ENCODE measurements at places on chromosomes 5 and 9. TPM values are rescaled to one million over a fixed set of nuclear protein-coding genes. Genes with fewer than 3 reads are reported as not detected.

ADAMTS6 gene
- 0.93 TPM for total RNA-seq

AIF1L gene
- total RNA-seq, result 34.0 TPM

SPINK6 gene
- total RNA-seq, result not detected

PCDH1 gene
- total RNA-seq, result 24.2 TPM

AJM1 gene
- total RNA-seq, result 7.1 TPM

DENND4C gene
- 20.9 TPM for total RNA-seq

ESM1 gene
- not detected for total RNA-seq

SPATA31A3 gene
- total RNA-seq, result not detected

EIF4E1B gene
- 0.07 TPM for total RNA-seq

HAVCR2 gene
- total RNA-seq, result 0.07 TPM

GKAP1 gene
- total RNA-seq, result 6.8 TPM

PCDHA9 gene
- not detected for total RNA-seq

SH2D3C gene
- total RNA-seq, result 1.3 TPM

OR13C8 gene
- not detected for total RNA-seq

PRLR gene
- total RNA-seq, result 0.10 TPM

LIFR gene
- 10.6 TPM for total RNA-seq

ORM2 gene
- total RNA-seq, result 0.59 TPM

DBH gene
- total RNA-seq, result not detected

PDE6A gene
- total RNA-seq, result not detected

TMEM232 gene
- 1.2 TPM for total RNA-seq

PCDHGB4 gene
- total RNA-seq, result not detected

HABP4 gene
- 21.0 TPM for total RNA-seq

DMRT2 gene
- total RNA-seq, result 0.17 TPM

PMPCA gene
- total RNA-seq, result 116 TPM

SPACA9 gene
- total RNA-seq, result 8.0 TPM

DNA sequence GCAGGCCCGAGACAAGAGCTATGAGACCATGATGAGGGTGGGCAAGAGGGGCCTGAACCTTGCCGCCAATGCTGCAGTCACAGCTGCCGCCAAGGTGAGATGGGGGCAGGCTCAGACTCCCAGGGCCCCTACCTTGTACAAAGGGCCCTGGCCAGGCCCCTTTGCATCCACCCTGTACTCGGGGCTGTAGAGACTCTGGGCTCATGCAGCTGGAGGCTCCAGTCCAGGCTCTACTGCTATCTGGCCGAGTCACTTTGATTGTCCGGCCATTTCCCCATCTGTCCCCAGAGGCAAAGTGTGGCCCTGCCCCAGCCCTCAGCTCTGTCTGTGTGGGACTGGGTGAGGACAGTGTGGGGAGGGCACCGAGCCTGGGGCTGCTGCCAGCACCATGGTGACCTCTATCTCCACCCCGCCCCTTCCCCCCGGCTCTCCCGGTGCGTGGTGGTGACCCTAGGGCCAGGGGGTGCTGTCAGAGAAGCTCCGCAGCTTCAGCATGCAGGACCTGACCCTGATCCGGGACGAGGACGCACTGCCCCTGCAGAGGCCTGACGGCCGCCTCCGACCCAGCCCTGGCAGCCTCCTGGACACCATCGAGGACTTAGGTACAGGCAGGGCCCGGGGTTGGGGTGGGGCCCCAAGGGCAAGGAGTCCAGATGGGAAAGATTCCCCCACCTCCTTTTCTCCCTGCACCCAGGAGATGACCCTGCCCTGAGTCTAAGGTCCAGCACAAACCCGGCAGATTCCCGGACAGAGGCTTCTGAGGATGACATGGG is 6.1 kb downstream of the REEP2 start:
- no peak for DNase-seq

GRCh38 chr5:38163636-38164237 is 94.6 kb upstream of the EGFLAM start:
- no peak for DNase-seq

- no peak for DNase-seq
These were observed 34.4 kb upstream of the FCN2 start for GRCh38 chr9:134846187-134846586.

GRCh38 chr5:32207355-32207634 is 33.2 kb upstream of the GOLPH3 start:
- DNase-seq, result no peak

GRCh38 chr5:135382106-135382790 is 16.8 kb downstream of the MACROH2A1 start:
- DNase-seq, result no peak

GRCh38 chr9:131347376-131348020 is 46.4 kb upstream of the PRRC2B start:
- DNase-seq, result no peak

DNA sequence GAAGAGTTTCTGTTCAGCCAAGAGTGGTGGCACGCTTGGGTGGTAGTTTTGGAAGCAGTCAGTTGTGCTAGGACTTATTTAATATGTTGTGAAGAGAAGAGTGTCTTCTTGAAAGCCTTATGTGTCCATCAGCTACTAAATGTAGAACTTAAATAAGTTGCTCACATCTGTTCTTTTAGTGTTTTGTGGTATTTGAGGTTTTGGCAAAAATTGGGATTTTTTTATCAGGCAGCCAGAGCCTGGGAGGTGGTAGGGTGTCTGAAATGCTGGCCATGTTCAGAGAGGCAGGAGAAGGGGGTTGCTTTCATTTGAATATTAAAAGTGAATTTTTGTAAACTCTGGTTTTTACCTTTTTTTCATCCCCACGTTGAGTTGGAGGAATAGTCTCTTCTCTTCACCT is 24.2 kb upstream of the ZBTB34 start:
- DNase-seq, result no peak

DNA sequence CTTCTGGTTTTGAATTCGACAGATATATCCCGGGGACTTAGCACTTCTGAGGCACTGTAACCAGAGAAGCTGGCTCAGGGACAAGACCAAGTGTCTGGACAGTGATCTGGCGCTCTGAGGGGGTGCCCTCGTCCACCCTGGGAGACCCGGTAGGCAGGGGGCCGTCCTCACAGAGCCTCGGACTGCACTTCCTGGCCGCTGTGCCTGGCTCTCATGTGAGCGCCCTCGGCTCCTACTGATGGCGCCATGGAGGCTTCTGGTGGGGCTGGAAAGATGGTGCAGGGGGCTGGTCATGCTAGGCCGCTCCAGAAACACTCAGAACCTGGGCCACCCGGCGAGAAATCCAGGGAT is 18.8 kb upstream of the SLC6A3 start:
- DNase-seq, result no peak

DNA sequence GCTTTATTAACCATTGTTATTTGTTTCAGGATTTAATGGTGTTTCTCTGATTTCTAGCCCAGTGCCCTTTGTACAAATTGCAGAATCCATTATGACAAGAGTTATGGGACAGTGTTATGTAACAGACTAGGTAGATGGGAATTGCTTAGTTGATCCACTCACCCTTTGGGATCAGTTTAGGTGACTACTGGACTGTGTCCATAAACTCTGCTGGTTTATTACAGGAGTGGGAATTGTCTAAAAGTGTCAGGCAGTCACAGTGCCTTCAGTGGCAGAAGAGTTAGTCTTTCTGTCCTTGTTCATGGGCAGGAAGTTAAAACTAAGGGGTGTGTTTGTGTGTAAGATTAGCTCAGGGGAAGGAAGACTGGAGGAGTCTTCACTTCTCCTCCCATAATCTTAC is 29.3 kb downstream of the RCL1 start:
- no peak for DNase-seq

DNA sequence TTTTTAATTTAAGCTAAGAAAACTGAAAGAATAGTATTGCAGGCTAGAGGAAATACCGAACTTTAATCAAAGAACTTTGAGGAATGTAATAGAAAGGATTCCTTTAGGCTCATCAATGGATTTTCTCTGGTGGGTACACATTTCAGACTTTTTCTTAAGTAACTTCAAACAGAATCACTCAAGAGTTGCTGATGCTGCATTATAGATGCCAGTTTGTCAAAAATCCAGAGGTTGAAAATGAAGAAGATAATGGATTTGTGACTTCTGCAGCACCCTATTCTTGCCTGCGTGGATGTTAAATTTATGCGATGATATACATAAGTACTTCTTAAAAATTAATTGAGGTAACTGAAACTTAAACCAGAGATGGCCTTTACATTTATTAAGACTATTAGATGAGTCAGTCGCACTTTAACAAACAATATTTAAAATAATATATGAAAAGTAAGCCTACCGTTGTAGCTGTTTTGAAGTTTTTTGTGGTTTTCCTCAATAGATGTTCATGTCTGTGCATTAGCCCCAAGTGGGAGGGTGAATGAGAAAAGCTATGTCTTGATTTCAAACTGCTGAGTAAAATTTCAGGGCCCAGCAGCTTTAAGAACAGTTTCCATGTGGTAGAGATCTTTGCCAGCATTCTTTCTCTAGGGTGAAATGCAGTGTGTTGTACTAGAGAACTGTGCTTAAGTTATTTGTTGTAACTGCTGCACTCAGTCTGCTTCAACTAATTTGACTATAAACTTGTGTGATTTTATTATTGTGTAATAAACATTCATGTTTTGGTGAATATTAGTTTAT is at the start of gene OGN:
Gene OGN, minus strand, starts transcription at position 537 of the 795 bp plus-strand sequence. CDS start 1,171 bp downstream, outside the sequence.
- no peak for DNase-seq

DNA sequence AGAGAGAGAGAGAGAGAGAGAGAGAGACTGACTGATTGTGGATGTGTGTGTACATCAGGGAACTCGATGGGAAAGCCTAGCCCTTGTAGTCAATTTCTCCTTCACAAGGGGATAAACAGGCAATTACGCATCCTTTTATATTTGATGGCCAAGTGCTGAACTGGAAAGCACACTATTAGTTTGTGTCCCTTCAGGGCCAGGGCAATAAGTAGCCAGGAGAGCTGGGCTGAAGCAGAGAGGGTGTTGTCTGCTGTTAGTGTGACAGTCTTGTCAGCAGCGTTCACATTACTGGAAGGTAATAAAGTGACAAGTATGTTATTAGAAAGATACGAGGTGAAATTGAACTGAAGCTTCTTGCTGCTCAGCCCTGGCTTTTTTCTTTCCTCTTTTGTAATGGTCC is 457.7 kb downstream of the BNC2 start:
- no peak for DNase-seq

- no peak for DNase-seq
These were observed 3.5 kb downstream of the KDM4C start for GRCh38 chr9:6761306-6761705.

GRCh38 chr5:96990102-96990501 is 54.2 kb downstream of the LNPEP start:
- DNase-seq, result no peak

DNA sequence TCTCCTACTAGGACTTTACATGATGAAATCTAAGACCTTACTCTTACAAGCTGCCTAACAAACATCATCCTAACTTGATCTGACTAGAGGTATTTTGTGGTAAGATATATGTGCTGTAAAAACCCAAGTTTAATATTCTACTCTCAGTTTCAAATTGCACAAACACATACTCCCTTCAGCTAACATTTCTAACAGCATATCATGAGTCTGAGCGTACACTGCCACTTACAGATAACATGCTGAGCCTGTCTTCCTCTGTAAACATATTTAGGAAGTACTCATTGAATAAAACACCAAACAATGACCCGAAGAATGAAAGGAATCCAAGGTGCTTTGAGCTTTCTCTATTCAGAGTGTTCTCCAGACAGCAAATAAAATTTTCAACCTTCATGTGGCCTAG is 7.9 kb upstream of the ESM1 start:
- DNase-seq, result no peak

GRCh38 chr5:149628221-149628620 is 46.9 kb downstream of the ARHGEF37 start:
- DNase-seq, result no peak

GRCh38 chr9:114071197-114071795 is 6.8 kb downstream of the AMBP start:
- no peak for DNase-seq

- DNase-seq, result no peak
These were observed 54.2 kb downstream of the SSBP2 start for GRCh38 chr5:81696418-81697397.

GRCh38 chr9:125411171-125411756 is 149.6 kb downstream of the GAPVD1 start:
- DNase-seq, result no peak

DNA sequence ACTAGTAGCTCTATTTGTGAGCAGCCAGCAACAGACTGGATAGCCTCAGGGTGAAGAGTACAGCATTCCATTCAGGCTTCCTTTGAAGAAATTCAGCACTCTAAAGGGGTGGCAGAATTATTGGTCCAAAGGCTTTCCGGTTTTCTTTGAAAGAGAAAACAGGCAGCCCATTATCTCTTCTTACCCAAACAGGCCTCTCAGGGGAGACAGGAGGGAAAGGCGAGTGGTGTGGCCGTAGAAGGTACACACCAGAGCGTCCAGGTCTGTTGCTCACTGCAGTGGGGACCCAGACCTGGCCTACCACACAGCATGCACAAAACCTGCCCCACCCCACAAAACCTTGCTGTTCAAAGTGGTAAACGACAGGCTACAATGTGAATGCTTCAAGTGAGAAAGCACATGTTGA is 83.3 kb downstream of the ZNF608 start:
- DNase-seq, result no peak

DNA sequence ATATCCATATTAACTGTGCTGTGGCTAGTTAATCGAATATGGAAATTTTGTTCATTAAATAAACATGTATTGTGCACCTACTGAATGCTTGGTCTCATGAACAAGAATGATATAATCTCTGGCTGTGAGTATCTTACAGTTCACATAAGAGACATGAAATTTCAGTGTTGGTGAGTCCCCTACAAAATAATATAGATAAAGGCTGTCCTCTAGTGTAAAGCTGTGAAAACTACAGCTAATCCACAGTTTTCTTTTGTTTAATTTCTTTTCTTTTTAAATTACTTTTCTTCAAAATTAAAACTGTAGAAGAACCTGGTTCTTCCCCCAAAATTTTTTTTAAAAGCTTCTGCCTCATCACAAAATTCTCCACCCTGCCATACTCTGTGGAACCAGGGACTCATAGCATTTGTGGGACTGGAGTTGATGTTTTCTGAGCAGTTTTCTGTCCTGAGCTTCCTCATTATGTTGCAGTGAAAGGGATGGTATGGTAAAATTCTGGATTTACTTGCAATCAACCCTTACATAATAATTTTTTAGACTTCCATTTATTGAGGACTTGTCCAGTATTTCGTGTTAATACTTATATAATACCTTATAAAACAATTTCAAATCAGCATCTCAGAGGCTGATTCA is 135.0 kb downstream of the STK32A start:
- DNase-seq, result peak; percentile 21

- no peak for DNase-seq
These were observed 969 bp downstream of the CLK4 start for GRCh38 chr5:178625679-178626483.

- no peak for DNase-seq
These were observed 3.5 kb downstream of the TENT4A start for GRCh38 chr5:6716629-6717149.

DNA sequence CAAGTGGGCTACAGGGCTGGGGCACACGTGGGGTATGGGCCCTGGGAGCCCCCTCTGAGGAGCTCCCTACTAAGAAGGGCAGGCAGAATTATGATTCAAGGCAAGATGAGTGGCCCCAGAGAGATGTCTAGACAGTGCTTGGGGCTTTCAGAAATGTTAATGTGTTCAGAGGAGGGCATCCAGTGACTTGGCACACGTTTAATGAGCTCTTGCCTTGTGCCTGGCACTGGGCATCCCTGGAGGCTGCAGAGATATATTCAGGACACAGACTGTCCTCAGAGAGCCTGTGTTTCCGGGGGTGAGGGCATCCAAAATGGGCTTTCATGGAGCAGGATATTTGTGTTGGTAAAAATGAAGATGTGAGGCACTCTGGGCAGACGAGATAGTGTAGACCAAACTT is 25.4 kb upstream of the DAB2IP start:
- no peak for DNase-seq
